ENCODE measurements at places on chromosomes 12 and 14.

DNA sequence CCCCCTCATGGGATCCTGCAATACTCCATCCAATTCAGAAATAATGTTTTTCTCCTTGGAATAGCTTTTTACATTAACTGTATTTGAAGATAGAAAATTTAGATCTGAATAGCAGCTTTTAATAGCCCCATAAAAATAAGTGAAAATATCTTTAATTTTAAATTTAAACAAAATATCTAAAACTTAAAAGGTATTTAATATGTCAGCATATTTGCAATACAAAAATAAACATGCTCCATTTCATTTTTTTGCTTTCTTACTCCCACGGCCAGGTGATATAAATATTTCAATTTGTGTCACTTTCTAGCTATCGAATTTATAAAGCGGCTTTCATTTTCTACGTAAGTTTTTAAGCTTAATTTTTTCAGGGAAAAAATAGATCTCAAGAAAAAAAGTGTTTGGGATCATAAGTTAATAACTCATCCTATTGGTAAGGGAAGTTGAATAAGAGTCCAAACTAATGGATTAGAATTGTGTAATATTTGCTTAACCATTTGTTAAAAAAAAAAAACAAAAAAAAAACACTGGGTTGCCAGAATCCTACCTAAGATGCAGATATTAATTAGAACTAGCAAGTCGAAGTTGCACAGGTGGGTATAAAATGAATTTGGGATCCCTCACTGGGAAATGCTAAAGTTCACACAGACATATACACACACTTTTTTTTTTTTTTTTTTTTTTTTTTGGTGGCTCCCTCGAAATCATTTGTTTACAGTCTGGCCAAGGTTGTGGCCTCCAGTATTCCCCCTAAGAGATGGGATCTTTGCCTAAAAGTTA lies 47.6 kb downstream of the PPP2R5C start:
- H3K4me3 ChIP-seq, result peak overlapping the region; percentile 88
- H3K27me3 ChIP-seq, result no peaks in the 10 kb centered on the region
- H3K36me3 ChIP-seq, result peaks cover 33% of the 10 kb centered on the region

DNA sequence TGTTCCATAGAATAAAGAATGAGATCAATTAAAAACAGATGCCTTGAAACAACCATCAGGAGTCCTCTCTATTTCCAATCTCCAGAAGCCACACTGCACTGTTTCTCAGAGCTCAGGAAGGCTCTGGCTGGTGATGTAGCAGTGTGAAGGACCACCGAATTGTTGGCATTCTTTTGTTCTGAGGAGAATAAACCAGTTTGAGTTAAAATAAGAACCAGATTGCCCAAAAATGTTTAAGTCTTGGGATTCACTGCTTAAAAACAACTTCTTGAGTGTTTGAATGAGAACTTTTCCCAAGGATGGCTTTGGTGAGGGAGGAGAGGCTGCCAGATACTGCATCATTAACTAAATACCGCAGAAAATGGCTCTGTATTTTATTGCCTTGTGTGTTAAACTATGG lies 341.2 kb downstream of the C12orf75 start:
- H3K4me3 ChIP-seq, result no peak overlapping the region
- H3K36me3 ChIP-seq, result no peaks in the 10 kb centered on the region
- H3K27ac ChIP-seq, result no peak overlapping the region
- no peak for DNase-seq
- no peaks in the 10 kb centered on the region for H3K27me3 ChIP-seq

- no peak overlapping the region for H3K4me3 ChIP-seq
- no peak for DNase-seq
- no peaks in the 10 kb centered on the region for H3K36me3 ChIP-seq
Observed at GRCh38 chr12:128971802-128972201, 118.5 kb downstream of the GLT1D1 start.

- no peak overlapping the region for H3K4me3 ChIP-seq
- no peaks in the 10 kb centered on the region for H3K4me1 ChIP-seq
- H3K27me3 ChIP-seq, result no peaks in the 10 kb centered on the region
- DNase-seq, result no peak
- no peaks in the 10 kb centered on the region for H3K36me3 ChIP-seq
Observed at GRCh38 chr12:1842183-1842904, 22.0 kb downstream of the LRTM2 start.

DNA sequence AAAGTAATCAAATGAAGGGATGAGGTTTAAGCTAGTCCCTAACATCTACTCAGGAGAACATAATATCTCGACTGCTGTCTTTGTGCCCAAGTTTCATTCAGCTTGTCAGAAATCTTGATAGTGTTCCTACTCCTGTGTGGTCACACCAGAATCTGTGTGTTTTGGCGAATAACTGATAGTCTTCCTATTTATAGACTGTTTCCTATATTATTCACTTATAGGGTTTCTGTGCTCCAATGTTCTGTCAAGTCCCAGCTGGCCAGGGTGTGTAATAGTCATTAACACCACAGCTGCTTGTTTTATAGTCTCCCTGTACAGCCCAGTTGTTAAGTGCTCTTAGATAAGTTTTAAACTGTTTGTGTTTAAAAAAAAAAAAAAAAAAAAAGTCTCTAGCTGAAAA lies 45.9 kb downstream of the GPR135 start:
- no peaks in the 10 kb centered on the region for H3K36me3 ChIP-seq
- H3K27me3 ChIP-seq, result no peaks in the 10 kb centered on the region
- DNase-seq, result no peak

DNA sequence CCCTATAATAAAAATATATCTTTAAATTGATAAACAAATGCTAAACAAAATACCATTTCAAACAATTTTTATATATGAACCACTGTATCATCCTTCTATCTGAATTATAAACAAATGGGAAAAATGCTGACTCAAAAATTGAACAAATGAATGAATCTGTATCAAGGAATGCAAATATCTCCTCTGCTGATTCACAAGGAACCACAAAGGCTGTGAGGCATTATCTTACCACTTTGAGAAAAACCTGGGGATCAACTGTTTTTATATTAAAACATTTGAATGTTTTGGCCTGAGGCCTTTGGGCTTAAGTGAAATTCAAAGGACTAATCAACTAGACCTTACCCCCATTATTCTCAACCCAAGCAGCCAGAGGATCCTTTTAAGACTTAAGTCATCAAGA lies 86.3 kb downstream of the EML5 start:
- no peak overlapping the region for H3K27ac ChIP-seq
- H3K4me1 ChIP-seq, result no peaks in the 10 kb centered on the region
- no peaks in the 10 kb centered on the region for H3K36me3 ChIP-seq
- no peak for DNase-seq

GRCh38 chr14:67620217-67620785 lies 581 bp downstream of the ARG2 start:
- H3K27ac ChIP-seq, result peak overlapping the region; percentile 81
- peaks cover 14% of the 10 kb centered on the region for H3K27me3 ChIP-seq
- peaks cover 6% of the 10 kb centered on the region for H3K36me3 ChIP-seq

DNA sequence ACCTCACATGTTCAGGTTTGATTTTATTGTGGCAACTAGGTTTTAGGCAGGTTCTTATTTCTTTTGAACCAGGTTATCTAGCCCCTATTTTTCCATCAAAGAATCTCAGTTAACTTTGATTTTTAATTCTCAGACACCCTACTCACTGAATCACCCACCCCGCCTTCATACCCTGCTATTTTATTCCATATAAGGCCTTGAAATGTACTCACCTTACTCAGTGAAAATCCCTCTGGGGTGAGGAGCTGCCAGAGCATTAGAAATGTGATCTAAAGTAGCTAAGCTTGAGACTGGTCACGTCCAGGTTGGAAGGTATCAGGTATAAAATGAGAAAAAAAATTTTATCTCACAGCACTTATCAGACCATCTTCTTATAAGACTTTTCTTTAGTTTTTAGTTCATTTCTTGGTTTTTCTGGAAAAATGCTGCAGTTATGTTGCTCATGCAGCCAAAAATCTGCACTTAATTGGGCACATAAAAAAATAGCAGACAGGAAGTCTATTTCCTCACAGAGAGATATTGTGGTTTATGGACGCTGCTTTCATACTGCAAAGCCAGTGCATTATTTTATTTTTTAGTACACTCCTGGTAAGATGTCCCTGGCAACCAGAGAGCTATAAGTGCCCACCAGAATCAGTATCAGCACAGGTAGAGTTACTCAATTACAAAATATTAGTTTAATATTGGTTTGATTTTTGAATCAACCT lies 101.5 kb upstream of the CCDC91 start:
- no peak overlapping the region for H3K27ac ChIP-seq
- no peak overlapping the region for H3K4me3 ChIP-seq
- H3K4me1 ChIP-seq, result peaks cover 6% of the 10 kb centered on the region
- peaks cover 12% of the 10 kb centered on the region for H3K27me3 ChIP-seq
- no peaks in the 10 kb centered on the region for H3K36me3 ChIP-seq

DNA sequence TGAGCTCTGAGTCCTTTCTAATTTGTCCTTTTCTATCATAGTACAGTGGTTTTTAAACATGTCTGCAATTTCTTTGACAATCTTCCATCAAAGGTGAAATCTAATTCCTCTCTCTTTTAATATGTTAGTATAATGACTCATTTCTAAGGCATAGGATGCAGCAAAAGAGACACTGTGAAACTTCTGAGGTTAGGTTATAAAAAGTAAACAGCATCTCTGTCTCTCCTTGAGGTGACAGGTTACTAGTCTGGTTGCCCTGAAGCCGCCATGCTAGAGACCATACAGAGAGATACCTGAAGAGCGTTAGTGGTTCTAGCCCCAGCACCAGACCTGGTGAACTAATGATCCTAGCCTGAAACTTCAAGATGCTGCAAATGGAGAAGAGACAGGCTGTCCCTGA lies 114.3 kb downstream of the PPM1A start:
- no peak overlapping the region for H3K4me3 ChIP-seq
- no peaks in the 10 kb centered on the region for H3K4me1 ChIP-seq
- H3K27me3 ChIP-seq, result peaks cover 5% of the 10 kb centered on the region
- DNase-seq, result no peak
- no peak overlapping the region for H3K27ac ChIP-seq

DNA sequence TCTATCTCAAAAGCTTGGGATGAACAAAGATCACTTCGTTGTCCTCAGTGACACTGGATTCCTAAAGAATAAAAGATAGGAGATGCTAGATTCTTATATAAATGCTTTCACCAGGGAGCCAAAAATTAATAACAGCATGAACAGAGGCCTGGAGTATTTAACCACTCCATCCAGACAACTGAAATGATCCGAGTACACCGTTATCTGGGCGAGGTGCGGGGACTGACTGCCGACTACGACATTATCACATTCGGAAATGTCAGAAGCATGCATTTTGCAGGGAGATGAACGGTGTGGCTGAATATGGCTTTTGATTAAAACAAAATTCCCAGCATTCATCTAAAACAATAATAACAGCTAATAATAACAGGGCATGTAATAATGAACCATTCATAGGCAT lies 56.6 kb downstream of the TRPV4 start:
- H3K4me1 ChIP-seq, result peaks cover 4% of the 10 kb centered on the region
- H3K27ac ChIP-seq, result no peak overlapping the region
- H3K27me3 ChIP-seq, result no peaks in the 10 kb centered on the region
- H3K36me3 ChIP-seq, result peaks cover 1% of the 10 kb centered on the region
- H3K4me3 ChIP-seq, result no peak overlapping the region

DNA sequence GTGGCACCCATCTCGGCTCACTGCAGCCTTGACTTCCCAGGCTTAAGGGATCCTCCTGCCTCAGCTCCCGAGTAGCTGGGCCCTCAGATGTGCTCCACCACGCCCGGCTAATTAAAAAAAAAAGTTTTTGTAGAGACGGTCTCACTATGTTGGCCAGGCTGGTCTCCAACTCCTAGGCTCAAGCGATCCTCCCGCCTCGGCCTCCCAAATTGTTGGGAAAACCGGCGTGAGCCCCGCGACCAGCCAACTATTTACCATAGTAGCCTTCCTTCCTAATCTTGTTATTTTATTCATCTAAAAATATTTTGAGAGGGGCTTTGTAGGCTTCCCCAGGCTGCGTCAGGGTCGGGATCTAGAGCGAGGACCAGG lies 25.4 kb upstream of the YY1 start:
- H3K4me3 ChIP-seq, result peak overlapping the region; percentile 82
- peaks cover 30% of the 10 kb centered on the region for H3K4me1 ChIP-seq
- peak overlapping the region; percentile 84 for H3K27ac ChIP-seq
- peaks cover 1% of the 10 kb centered on the region for H3K36me3 ChIP-seq
- no peak for DNase-seq
- H3K27me3 ChIP-seq, result no peaks in the 10 kb centered on the region

GRCh38 chr14:20775901-20776300 lies 5.2 kb upstream of the RNASE6 start:
- peaks cover 4% of the 10 kb centered on the region for H3K4me1 ChIP-seq
- no peak overlapping the region for H3K27ac ChIP-seq
- H3K36me3 ChIP-seq, result no peaks in the 10 kb centered on the region
- no peak for DNase-seq

DNA sequence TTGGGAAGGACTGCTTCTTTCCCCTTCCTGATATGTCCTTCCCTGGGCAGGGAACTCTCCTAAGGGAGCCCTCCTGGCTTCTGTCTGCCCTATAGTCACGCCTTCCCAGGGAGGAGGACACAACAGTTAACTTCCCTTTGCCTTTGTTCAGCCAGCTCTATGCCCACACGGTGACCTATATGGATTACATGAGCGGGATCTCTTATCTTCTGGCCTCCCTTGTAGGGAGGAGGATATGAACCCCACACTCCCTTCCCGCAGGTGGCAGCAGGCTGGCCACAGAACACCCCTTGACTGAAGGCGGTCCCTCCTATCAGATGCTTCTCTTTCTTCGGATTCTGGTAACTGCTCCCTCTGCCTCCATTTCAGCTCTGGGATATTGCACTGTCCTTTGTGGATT lies 135.6 kb upstream of the MAX start:
- no peak for DNase-seq
- H3K27ac ChIP-seq, result no peak overlapping the region
- no peak overlapping the region for H3K4me3 ChIP-seq
- no peaks in the 10 kb centered on the region for H3K36me3 ChIP-seq
- H3K27me3 ChIP-seq, result no peaks in the 10 kb centered on the region
- H3K4me1 ChIP-seq, result peaks cover 7% of the 10 kb centered on the region

- H3K4me3 ChIP-seq, result no peak overlapping the region
- H3K36me3 ChIP-seq, result peaks cover 7% of the 10 kb centered on the region
- no peak overlapping the region for H3K27ac ChIP-seq
- no peak for DNase-seq
Observed at GRCh38 chr12:94012590-94012989, 135.8 kb upstream of the PLXNC1 start.

DNA sequence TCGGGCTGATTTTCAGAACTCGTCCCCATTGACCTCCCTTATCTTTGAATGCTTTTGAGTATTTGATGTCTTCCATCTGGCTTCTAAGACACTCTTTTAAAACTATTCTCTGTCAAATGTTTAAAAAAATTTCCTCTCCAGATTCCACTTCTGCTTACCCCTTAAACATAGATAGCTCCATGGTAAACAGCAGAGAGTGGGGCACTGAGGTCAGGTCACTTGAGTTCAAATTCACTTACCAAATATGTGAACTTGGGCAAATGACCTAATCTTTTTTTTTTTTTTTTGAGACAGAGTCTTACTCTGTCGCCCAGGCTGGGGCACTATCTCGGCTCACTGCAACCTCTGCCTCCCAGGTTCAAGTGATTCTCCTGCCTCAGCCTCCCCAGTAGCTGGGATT lies 126.8 kb upstream of the CPSF6 start:
- peaks cover 6% of the 10 kb centered on the region for H3K27me3 ChIP-seq
- no peaks in the 10 kb centered on the region for H3K4me1 ChIP-seq
- H3K36me3 ChIP-seq, result no peaks in the 10 kb centered on the region
- H3K27ac ChIP-seq, result no peak overlapping the region
- H3K4me3 ChIP-seq, result no peak overlapping the region

- peaks cover 10% of the 10 kb centered on the region for H3K27me3 ChIP-seq
- H3K36me3 ChIP-seq, result no peaks in the 10 kb centered on the region
Observed at GRCh38 chr12:22416801-22417200, 82.3 kb upstream of the ST8SIA1 start.

- no peaks in the 10 kb centered on the region for H3K27me3 ChIP-seq
- H3K36me3 ChIP-seq, result no peaks in the 10 kb centered on the region
- peak; percentile 91 for DNase-seq
- H3K4me3 ChIP-seq, result peak overlapping the region; percentile 78
- H3K27ac ChIP-seq, result peak overlapping the region; percentile 94
Observed at GRCh38 chr12:674272-674781, 11.1 kb upstream of the NINJ2 start.

Measured in T-helper 2 cell treated with Interferon-gamma antibody and Interleukin-4, amounts not matched to agents 5 μg/mL and 100 μg/mL, for 36 hours (primary cell).